Stimulated activated CD8-positive, alpha-beta memory T cell treated with anti-CD3 and anti-CD28 coated beads, Interleukin-4, amount 100 ng/mL, for 1 hour (primary cell): ENCODE measurements at places on chromosomes 16 and 17.

DNA sequence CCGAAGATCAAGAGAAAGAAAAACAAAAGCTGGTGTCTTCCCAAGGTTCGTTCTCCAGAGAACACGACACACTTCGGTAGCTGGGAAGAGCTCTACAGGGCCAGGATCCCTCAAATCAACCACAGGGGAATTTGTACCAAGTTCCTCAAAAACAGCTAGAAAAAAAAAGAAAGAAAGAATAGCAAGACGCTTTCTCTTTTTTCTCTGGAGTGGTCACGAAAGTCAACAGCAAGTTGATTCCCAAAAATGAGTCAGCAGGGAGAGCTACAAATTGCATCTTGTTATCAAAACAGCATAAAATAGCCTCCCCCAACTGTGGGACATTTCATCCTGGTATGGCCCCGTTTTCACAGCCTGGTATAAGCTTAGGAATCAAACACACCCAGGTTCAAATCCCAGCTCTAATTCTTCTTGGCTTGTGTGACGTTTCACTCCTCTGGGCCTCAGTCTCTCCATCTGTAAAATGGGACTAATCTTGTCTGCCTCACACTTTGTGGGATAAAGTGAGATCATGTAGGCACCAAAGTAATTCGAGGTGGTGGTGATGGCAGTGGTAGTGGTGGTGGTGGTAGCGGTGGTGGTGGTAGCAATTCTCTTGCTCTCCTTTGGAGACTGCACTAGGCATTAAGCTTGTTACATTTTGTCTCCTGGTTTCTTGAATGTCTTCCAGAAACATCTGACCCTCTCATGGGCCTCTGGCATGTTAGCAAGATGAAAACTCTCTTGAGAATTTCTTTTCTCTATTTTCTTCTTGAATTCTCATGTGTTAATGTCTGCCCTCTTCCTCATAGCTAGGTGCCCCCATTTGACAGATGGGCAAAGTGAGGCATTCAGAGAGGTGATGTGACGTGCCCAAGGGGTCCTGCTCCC lies 988 bp upstream of the IL21R start:
- no peak for DNase-seq

DNA sequence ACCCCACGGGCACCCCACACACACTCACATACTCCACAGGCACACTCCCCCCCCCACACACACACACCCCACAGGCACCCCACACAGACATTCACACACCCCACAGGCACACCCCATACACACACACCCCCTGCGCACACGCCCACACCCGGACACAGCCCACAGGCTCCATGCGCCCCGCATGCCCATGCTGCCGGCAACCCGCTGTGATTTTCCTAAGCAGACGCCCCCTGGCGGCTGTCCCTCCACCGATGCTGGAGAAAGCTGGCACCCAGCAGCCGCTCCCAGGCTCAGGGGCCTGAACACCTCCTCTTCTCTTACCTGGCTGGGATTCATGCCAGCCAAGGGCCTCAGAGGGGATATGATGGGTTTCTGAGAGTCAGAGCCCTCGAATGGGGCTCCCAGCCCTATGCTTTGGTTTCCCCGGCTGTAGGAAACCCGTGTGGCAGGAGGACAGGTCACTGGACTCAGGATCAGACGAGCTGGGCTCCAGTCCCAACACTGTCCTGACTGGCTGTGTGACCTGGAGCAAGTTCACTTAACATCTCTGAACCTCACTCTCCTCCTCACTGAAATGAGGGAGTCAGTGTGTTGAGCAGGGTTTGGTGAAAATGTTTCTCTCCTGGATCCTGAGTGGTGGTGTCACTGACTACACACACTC lies 19.6 kb upstream of the TNFRSF13B start:
- peak; percentile 67 for DNase-seq

GRCh38 chr16:57578521-57579360 lies 36.3 kb downstream of the ADGRG5 start:
- DNase-seq = no peak

DNA sequence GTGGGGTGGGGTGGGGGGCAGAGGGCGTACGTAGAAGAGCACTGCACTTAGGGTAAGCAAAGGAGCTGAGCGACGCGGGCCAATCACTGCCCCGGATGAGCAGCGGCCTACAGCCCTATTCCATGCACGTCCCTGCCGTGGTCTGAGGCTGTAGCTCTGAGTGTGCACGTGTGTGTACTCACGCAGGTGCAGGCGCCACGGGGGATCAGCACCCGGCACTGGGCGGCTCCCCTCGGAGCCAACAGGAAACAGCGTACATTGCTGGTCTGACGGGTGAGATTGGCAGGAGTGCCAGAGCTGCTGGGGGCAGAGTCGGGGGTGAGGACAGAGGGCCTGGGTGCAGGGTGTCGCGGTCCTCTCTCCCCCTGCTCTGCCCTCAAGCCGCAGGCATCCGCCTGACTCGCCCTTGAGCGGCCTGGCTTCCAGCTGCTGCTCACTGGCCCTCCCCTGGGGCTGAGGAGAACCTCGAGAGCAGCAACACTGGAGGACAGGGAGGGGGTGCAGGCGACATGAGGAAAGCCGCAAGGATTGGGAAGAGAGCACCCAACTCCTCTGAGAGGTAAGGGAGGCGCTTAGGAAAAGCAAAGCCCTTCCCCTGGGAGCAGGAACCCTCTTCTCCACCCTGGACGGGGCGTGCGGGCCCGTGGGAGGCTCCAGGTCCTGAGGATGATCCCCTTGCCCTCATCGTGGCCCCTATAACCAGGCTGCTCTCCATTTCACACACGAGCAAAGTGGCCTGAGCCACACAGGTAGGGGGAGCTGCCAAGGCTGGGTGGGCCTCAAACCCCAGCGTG lies 57.8 kb downstream of the ENGASE start:
- no peak for DNase-seq

DNA sequence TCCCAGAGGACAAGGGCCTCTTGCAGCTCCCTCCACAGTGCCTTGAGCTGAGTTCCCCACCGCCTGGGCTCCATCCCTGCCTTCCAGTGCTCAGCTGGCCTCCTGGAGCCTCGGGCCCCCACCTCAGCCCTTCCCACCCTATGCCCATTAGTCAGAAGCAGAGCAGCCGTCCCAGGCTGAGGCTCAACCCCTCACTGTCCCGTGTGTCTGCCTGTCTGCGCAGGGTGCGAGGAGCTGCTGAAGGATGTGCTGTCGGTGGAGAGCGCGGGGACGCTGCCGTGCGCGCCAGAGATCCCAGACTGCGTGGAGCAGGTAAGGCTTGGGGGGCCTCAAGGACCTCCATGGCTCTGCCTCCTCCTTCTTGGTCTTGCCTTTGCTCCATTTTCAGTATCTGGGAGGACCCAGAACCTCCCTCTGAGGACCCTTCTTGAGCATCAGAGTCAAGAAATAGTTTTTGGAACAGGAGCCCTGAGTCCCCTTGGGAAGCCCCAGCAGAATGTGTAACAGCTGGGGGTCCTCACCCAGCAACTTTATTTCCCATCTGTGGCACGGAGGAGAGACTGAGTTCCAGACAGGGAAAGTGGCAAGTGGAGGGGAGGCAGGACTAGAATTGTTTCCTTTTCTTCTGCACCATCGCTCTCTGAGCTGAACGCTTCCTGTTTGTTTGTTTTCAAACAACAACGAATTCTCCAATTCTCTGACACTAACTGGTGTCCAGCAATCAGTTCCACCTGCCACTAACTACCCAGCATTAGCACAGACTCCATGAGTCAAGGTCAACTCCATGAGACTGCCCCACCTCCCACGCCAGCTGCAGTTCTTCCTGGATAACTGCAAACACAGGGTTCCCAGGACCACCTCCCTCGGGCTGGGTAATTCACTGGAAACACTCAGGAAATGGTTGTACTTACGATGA lies 42.6 kb downstream of the RAB11FIP4 start:
- no peak for DNase-seq

DNA sequence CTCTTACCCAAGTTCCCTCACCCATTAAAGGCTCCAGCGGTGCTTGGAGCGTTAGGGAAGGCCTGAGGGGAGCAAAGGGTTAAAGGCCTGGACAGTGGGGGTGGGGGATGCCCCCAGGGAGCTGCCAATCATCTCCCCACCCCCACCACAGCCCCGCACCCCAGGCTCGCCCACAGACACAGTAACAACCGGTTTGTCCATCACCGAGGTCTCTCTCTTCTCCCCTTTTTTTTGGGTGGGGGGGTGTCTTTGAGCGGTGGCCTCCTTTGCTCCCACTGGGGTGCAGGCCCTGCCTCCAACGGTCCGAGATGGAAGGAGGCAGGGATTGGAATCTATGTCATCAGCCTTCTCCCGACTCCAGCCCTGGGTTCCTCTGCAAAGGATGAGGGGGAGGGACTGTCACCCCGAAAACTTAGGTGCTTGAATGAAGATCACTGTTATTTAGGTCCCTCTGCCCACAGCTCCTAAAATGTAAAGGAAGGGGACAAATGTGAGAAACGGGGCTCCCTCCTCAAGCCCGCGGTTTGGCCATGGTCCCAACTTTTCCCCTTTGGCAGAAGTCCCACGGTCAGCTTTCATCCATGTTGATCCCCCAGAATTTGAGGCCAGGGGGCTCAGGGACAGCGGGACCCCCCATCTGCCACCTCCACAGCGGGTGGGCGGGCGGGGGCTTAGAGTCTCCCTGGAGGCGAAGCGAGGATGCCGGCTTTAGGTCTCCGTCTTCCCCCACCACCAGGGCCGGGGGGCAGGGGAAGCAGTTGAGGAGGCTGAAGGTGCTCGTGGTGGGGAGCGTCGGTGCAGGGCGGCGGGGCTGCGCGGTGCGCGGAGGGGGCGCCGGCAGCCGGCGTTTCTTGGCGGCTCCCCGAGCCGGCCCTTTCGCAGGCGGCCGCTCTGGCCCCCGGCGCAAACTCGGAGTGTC lies 1.7 kb downstream of the EPOP start:
- DNase-seq = no peak

DNA sequence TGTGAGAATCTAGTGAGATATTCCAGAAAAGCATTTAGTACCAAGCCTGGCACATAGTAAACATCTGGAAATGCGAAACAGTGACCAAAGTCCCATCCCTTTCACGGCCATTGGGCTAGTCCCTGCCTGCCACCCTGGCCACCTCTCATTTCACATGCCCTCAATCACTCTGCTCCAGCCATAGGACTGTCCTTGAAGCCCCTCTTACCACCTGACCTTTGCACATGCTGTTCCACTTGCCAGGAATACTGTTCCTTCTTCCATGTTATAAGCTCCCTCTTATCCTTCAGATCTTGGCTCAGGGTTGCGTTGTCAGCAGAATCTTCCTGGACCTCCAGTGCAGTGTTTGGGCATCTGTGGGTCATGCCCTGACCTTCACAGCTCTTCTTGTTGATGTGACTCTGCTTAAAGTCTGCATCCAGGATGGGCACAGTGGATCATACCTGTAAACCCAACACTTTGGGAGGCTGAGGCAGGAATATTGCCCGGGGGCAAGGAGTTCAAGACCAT lies 2.1 kb downstream of the MYO15A start:
- DNase-seq = no peak

- DNase-seq = peak; percentile 23
Measured at GRCh38 chr17:68346448-68346847, 55.2 kb downstream of the ARSG start.

GRCh38 chr16:80309178-80309577 lies 231.6 kb upstream of the DYNLRB2 start:
- no peak for DNase-seq

- no peak for DNase-seq
Measured at GRCh38 chr16:629833-630248, 944 bp upstream of the WFIKKN1 start.
